ENCODE measurements at places on chromosomes 3 and 15.
A peak's percentile ranks its signal among the peaks of the same experiment; 100 is the strongest.

DNA sequence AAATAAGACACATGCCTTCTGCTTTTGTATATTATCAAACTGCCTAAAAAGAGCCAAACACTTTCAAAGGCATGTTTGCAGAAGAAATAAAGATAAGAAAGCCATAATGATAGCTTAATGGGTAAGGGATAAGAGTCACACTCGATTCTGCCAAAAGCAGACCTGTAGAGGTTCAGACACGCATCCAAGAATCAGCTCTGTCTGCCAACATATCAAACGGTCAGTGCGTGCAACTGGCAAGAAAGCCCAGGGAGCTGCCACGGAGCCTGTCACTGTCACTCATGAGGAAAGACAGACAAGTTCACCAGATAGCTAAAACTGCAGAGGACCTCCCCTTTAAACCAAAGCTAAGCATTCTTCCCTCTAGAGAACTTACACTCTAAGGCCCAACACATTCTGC lies 23.2 kb downstream of the DCP1A start:
- DNase-seq = no peak

- no peak for DNase-seq
These were observed 4.5 kb upstream of the IP6K1 start for GRCh38 chr3:49790626-49791411.

DNA sequence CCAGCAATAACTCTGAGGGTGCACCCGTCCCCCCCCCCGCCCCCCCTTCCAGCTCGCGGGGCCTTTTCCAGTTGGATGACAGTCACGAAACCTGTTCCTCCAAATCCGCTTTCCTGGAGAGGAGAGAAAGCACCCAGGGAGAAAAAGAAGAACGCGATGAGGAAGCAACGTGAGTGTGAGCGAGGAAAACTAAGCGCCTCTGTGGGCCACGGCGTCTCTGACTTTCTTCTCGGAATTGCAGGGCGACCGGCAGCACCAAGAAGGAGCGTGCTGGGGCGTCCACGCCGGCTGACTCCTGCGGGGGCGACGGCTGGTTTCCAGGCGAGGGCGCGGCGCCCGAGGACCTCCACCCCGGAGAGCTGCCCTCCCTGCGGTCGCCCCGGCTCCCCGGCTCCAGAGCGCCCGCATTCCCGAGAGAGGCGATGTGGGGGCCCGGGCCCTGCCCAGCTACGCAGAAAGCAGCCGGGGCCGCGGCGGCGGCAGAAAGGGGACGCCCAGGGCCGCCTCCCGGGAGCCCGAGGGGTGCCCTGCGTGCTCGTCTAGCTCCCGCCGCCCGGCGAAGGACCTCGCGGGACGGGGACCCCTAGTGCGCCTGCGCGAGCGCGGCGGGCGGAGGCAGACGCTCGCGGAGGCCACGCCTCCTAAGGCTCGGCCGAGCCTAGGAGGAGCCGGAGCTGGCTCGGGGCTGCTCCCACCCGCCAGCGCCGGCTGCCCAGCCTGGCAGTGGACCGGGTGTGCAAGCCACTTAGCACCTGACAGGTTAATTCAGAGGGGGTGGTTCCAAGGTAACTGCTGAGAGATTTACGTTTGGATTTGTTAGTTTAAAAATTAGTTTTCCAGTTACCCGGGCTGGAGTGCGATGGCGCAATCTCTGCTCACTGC lies 15.3 kb upstream of the ADIPOQ start:
- DNase-seq = no peak

DNA sequence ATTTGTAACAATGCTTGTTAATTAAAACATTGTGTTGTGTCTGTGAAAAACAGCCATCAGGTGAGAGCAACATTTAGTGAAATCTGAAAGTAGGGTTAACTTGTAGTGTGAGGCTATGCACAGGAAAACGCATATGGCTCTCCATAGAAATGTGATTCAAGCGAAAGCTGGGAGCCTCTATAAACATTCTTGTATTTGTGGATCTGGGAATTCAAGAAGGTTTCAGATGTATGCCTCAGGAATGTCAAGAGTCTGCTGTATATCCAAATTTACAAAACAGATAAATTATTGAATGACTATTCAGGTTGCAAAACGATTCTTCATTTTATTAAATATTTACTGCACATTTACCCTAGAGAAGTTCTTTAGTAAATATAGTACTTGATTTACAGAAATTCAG lies 166.0 kb downstream of the THSD4 start:
- DNase-seq = no peak

- DNase-seq = no peak
These were observed 3.7 kb downstream of the BOC start for GRCh38 chr3:113214917-113215595.

DNA sequence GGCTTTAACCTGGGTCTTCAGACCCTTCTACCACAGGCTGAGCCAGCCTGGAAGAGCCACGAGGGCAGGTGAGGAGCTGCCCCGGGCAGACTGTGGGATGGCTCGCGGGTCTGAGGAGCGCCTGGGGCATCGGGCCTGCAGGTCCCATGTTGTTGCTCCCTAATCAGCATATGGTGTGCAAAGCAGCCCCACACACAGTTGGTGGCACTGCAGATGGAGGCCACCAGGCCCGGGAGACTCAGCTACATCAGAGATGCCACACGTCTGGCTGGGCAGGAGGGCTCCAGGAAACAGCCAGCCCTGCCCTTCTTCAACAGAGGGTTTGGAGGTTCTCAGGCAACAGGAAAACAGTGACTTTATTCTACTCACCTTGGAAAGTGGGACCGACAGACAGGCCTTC lies 63.9 kb downstream of the XXYLT1 start:
- DNase-seq = no peak

GRCh38 chr3:189941679-189942078 lies 179.0 kb downstream of the P3H2 start:
- DNase-seq = peak; percentile 32

- DNase-seq = no peak
These were observed 48.7 kb downstream of the TRIM71 start for GRCh38 chr3:32866533-32866932.

- no peak for DNase-seq
These were observed 10.9 kb upstream of the EHD4 start for GRCh38 chr15:41983221-41983620.

GRCh38 chr3:46098319-46098761 lies 71.1 kb upstream of the XCR1 start:
- no peak for DNase-seq

- DNase-seq = no peak
These were observed 66.7 kb downstream of the MYLK start for GRCh38 chr3:123817413-123817812.

DNA sequence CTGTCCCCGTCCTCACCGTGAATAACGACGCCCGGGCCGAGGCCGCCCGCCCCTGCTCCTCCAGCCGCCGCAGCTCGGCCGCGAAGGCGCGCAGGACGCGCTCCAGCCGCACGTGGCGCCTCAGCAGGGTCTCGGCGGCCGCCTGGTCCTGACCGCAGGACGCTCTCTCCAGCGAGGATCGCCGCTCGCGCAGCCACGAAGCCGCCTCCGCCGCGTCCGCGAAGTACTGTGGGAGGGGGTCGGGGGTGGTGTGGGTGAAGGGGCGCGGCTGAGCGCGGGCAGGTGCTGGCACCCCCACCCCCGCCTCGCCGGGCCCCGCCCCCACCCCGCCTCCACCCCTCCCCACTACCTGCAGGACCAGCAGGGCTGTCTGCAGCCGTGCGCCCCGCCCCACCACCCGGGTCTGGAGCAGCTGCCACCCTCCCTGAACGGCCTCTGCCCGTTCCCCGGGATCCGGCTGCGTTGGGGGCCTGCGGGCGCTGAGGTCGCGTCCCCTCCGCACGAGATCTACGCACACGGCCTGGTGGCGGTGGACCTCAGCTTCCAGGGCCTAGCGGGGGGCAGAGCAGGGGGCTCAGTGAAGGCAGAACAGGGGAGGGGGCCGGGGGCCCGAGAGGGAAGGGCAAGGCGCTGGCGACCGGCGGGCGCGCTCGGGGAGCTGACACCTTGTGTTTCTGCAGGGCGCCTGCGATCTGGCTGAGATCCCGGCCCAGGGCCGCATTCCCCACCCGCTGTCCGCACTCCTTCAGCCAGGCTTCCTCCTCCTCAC lies 11.7 kb downstream of the SPTBN5 start:
- no peak for DNase-seq

GRCh38 chr3:99384596-99384995 lies 253.8 kb upstream of the COL8A1 start:
- DNase-seq = no peak

DNA sequence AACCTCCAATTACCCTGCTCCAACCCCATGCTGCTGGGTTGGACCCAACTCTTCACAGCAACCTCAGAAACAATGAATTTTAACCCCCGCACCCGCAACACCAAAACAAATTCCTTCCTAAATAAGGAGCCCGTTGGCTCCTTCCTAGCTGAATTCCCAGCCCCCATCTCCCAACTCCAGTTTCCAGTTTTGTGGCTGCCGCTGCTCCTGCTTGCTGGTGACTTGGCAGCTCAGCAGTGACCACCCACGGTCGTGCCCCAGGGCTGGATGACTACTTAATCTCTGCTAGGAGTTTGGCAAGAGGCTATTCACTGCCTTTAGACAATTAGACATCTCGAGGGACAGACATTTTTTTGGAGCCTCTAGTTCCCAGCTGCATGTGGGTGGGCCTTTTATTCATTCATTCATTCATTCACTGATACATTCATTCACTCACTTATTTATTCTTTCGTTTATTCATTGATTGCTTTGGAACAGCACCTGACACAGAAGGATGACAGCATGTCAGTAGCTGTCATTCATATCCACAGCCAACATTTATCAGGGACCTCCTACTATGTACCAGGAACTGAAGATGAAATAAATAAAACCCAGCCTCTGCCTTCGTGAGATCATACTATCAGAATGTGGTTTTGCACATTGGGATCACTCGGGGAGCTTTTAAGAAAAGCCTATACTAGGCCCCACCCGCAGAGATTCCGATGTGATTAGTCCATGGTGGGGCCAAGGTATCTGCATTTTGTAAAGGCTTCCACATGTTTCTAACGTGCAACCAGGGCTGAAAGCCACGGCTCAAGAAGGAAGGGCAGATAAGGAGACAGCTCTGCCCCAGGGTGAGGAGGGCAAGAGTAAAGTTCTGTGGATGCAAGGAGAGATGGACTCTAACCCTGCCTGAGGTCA lies 256.5 kb downstream of the SHQ1 start:
- DNase-seq = no peak

- DNase-seq = no peak
These were observed 116.5 kb downstream of the ANO10 start for GRCh38 chr3:43505351-43505750.

DNA sequence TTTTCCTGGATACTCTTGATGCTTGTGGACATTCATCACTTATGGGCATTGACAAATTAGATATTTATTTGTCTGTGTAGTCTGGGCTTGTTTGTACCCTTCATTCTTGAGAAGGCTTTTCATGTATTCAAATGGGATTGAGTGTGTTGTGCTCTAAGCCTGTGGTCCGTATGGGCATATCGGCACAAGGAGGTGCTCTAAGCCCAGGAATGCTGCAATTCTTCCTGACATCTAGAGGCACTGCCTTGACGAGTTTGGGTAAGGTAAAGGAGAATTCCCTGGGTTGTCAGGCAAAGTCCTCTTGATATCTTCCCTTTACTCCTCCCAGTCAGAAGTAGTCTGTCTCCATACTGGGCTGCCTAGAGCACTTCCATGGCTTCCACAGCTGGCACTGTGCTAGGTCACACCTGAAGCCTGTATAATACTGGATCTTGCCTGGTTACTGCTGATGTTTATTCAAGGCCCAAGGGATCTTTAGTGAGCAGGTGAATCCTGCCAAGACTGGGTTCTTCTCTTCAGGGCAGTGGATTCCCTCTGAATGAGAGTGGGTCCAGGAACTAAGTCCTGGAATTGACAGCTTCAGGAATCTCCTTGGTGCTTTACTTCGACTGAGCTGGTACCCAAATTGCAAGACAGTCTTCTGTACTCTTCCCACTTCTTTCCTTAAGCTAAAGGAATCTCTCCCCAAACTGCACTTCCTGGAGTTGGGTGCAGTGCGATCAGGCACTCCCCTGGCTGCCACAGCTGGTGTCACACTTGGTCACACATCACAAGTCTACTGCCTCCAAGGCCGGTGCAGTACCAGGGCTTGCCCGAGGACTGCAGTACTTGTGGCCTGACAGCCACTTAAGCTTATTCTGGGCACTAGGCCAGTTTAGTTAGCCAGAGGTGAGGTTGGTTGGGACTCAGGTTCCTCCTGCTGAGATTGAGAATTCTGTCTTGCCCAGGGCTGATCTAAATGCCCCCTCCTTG lies 46.0 kb downstream of the GALK2 start:
- DNase-seq = no peak

DNA sequence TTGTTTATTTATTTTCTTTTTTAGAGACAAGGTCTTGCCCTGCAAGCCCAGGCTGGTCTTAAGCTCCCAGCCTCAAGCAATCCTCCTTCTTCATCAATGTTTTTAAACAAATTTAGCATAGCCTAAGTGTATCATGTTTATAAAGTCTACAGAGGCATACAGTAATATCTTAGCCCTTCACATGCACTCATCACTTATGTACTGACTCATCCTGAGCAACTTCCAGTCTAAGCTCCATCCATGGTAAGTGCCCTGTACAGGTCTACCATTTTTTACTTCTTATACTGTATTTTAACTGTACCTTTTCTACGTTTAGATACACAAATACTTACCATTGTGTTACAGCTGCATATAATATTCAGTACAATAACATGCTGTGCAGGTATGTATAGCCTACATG lies 860.0 kb downstream of the FHIT start:
- no peak for DNase-seq

DNA sequence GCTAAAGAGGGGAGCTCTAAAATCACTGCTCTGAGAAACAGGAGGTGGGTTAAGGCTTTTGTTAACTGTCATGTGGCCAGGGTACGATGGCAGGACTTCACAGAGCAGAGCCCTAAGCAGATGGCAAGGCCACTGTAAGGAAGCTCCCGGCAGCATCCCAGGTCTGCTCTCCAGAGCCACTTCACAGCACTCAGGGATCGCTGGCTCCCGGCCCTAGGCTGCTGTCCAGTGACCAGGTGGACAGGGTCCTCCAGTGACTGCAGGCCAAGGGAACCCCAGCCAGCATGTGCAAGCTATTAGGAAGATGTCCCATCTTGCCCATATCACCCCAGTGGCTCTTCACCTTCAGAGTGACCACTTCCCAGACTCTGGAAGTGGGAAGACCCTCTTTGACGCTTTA lies 10.4 kb downstream of the TMEM41A start:
- DNase-seq = no peak

GRCh38 chr15:56981160-56981559 lies 62.7 kb downstream of the TCF12 start:
- DNase-seq = no peak

- DNase-seq = no peak
These were observed 51.1 kb downstream of the SERP1 start for GRCh38 chr3:150495149-150495548.
